ENCODE measurements at places on chromosomes 11 and 22.

DNA sequence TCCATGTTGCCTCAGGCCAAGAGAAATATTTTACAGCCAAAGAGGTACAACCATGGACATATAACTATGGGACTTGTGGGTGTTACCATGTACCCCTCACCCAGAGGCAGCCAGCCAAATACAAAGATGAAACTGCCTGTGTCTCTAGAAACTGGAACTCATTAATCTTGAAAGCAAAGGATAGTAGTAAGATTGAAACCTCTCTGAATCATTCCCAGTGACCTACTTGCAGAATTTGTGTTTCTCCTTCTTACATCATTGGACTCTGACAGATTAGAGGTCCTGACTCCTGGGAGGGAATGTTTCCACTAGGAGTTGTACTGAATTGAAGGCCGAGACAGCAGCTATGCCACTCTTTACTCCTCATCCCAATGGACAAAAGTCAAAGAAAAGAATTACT is 257.4 kb upstream of the UBASH3B start:
- DNase-seq, result no peak

GRCh38 chr22:23274146-23274526 is 93.8 kb downstream of the BCR start:
- DNase-seq, result no peak

- DNase-seq, result no peak
Measured at GRCh38 chr22:24108073-24108472, 73.2 kb upstream of the SUSD2 start.

- no peak for DNase-seq
Measured at GRCh38 chr11:3616721-3617460, 24.9 kb downstream of the ART5 start.

DNA sequence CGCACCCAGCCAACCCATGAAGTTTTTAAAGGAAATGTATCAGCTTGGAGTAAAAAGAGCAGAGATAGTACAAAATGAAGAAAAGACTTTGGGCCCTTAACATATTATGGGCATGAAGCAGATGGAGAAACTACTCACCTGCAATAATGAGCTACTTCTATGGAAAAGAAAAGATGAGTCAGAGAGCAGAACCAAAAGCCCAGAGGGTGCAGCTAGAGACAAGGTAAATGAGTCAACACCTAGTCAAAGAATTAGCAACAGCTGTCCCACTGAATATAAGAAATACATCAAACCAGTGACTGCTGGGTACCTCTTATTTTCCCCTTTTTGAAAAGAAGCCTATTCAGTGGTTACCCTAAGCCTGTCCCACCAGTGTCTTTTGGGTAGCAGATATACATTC is 61.8 kb downstream of the RPL27A start:
- no peak for DNase-seq

- DNase-seq, result no peak
Measured at GRCh38 chr11:36508743-36509142, 1.3 kb downstream of the TRAF6 start.

DNA sequence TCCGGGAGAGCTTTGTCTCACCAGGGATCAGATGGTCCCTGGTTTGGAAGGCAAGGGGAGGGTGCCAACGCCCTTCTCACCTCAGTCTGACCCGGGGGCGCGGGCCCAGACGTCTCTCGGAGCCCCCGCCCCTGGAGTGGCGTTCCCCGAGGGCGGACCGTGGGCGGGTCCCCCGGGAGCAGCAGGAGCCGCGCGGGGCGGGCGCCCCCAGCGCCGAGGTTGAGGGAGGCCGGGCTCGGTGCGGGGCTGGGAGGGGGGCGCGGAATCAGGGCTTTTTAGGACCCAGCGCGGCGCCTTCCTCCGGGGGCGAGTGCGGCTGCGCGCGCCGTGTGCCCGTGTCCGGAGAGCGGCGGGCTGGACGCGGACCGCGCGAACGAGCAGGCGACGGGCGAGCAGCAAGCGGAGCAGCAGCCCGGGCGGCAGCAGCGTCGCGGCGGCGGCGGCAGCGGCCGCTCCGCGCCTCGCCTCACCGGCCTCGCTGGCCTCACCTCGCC is at the start of gene KCNC1:
Gene KCNC1, plus strand, starts transcription at position 364 of the 494 bp plus-strand sequence. CDS start 1,222 bp downstream, outside the sequence.
- no peak for DNase-seq

DNA sequence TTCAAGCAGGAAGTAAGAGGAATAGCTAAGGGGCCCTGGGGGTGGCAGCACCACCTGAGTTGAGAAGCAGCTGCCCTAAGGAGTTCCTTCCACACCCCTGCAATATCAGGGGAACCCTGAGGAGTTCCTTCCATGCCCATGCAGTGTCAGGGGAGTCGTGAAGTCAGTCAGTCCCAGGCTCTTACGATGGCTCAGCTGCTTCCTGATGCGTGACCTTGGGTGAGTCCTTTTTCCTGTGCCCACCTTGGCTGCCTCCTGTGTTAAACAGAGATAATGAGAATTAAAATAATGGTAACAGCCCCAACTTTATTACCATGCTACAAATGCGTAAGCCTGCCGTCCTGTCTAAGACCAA is 181.1 kb downstream of the MIAT start:
- DNase-seq, result no peak

- DNase-seq, result no peak
Measured at GRCh38 chr22:26585104-26585790, 4.7 kb downstream of the TPST2 start.

- no peak for DNase-seq
Measured at GRCh38 chr11:93054279-93054678, 84.8 kb downstream of the MTNR1B start.

GRCh38 chr11:116342148-116342547 is 430.6 kb downstream of the BUD13 start:
- DNase-seq, result no peak

GRCh38 chr22:47407461-47408025 is 645.1 kb downstream of the TBC1D22A start:
- no peak for DNase-seq

- DNase-seq, result no peak
Measured at GRCh38 chr11:129328756-129329155, 46.9 kb upstream of the BARX2 start.

- DNase-seq, result no peak
Measured at GRCh38 chr22:46780453-46780852, 18.0 kb downstream of the TBC1D22A start.

DNA sequence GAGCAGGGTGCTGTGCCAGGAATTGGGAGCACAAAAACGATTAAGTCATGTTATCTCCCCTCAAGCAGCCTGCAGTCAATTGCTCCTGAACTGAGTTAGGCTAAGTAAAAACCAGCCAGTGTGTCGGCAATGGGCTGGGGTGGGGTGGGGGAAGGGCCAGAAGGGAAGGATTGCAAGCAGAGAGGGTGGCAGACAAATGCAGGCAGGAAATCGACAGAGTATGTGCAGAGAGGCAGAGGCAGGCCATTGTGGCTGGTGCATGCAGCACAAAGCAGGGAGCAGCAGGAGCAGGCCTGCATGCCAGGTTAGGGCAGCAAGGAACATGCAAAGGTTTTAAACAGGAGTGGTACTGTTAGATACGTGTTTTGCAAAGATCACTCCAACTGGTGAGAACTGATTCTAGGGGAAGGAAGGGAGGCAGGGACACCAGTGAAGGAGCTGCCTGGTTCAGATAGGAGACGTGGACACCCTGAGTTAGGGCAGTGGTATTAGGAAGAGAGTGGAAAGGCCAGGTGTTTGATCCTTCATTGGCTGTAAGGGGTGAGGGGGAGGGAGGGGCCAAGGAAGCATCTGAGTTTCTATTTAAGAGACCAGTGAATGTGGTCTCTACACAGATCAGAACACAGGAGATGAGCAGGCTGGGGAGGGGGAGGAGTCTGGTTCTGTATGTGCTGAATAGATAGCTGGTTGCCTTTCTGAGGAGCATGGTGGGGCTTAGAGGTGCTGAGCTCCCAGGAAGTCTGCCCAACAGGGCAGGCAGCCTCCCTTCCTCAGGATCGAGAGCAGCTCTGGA is 70.8 kb upstream of the PHOX2A start:
- DNase-seq, result no peak

- DNase-seq, result no peak
Measured at GRCh38 chr22:30781271-30781875, 86.7 kb downstream of the OSBP2 start.

GRCh38 chr11:110162216-110162615 is 69.0 kb downstream of the ZC3H12C start:
- no peak for DNase-seq

DNA sequence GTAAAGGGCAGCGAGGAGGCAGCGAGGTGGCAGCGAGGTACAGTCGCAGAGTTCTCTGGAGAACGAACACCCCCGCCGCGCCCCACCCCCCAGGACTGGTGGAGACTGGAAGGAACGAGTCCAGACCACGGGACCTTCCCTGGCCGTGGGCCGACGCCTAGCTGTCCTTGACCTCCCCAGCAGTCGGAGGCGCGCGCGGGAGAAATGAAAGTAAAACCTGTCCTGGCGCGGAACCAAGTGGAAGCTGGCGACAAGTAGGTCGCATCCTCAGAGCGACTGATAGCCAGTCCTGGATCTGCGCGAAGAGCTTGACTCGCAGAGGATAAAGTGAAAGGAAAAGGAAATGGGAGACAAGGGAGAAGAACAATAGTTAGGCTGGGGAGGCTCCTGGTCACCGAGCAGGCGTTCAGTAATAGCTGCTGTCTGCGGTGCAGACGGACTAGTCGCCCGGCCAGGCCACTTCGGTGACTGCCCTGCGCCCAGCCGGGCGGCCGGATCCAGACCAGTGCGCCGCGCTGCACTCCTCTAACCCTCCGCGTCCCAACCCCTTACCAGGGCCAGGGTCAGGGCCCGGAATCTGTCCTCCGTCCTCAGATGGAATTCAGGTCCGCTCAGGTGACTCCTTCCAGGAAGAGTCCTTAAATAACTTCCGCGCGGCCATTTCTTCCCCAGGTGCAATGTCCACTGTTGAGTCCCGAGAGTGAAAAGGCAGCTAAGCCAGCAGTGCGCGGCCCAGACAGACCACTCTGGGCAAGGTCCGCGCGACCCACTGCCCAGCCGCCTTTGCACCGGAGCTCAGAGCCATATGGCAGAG is 1.9 kb upstream of the ADM start:
- DNase-seq, result peak; percentile 56

- DNase-seq, result no peak
Measured at GRCh38 chr11:105211806-105212554, 72.4 kb upstream of the CARD18 start.

- DNase-seq, result no peak
Measured at GRCh38 chr11:114243461-114244372, 52.5 kb upstream of the NNMT start.

DNA sequence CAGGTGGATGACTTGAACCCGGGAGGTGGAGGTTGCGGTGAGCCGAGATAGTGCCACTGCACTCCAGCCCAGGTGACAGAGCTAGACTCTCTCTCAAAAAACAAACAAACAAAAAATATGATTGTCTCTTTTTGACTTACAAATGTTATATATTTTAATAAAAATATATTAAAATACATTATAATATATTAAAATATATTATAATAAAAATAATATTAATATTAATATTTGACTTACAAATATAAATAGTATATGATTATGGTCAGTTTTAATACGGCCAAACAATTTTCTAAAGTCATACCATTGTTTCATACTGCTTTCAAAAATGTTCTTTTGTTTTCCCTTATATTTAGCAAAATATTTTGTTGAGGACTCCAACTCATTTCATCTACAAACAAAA is 27.2 kb upstream of the DDX6 start:
- DNase-seq, result no peak

GRCh38 chr11:128709402-128709801 is 15.5 kb downstream of the FLI1 start:
- DNase-seq, result no peak

DNA sequence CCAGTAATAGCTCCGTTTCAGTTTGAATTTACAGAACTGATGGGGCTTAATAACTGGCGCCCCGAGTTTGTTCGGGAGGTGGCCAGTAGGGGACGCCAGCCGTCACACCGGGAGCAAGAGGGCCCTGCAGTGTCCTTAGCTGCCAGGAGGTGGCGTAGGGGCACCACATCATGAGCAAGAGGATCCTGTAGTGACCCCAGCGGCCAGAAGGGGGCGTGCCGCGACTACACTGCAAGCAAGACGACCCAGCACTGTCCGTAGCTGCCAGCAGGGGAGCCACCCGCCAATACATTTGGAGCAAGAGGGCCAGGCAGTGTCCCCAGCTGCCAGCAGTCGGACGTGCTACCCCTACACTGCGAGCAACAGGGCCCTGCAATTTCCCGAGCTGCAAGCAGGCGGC is 663.7 kb upstream of the B3GAT1 start:
- peak; percentile 52 for DNase-seq

DNA sequence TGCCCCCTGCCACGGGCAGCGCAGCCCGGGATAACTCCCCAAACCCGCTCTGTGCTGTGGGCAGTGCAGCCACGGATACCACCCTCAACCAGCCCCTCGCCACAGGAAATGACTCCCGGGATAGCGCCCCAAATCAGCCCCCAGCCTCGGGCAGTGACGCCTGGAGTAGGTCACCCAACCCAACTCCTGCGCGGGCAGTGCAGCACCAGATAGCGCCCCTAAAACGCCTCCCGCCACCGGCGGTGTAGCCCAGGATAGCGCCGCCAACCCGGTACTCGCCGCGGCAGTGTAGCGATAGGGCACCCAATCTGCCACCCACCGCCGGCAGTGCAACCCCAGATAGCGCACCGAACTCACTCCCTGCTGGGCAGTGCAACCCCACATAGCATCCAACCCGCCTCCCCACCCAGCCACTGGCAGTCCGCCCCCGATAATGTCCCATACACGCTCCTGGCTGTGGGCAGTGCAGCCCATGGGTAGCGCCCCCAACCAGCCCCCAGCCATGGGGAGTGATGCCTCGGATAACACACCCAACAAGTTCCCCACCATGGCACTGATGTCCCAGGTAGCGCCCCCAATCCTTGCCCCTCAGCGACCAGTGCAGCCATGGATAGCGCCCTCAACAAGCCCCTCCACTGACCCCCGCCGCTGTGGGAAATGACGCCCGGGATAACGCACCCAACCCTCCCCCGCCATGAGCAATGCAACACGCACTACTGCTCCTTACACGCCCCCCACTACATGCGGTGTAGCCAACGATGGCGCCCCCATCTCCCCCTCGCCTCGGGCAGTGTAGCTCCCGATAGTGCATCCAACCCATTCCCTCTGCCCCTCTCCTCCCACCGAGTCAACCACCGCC is 1.5 kb downstream of the RFPL2 start:
- DNase-seq, result no peak

- no peak for DNase-seq
Measured at GRCh38 chr11:4105916-4106315, 11.3 kb downstream of the RRM1 start.

DNA sequence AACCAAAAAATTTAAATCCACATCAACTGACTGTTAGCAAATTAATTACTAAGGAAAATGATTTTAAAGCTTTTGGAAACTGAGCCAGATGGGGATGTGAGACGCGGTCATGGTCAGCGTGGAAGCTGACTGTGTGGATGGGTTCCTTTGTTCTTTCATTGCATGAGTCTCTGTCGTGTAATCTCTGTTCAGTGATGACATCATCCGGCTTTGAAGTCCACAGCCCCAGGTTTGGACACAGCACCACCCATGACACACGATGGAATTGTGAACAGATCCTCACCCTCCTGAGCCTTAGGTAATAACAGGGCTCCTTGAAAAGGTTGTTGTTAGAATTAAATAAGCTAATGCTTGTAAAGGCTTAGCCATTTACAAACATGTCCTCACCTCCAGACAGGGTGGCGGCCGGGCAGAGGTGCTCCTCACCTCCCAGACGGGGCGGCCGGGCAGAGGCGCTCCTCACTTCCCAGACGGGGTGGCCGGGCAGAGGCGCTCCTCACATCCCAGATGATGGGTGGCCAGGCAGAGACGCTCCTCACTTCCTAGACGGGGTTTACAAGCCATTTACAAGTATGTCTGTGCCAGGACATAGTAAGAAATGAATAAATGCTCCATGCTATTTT is 677.3 kb downstream of the TBC1D22A start:
- no peak for DNase-seq
